SJCRH30 (cell line): ENCODE measurements at places on chromosomes 7 and 10.

DNA sequence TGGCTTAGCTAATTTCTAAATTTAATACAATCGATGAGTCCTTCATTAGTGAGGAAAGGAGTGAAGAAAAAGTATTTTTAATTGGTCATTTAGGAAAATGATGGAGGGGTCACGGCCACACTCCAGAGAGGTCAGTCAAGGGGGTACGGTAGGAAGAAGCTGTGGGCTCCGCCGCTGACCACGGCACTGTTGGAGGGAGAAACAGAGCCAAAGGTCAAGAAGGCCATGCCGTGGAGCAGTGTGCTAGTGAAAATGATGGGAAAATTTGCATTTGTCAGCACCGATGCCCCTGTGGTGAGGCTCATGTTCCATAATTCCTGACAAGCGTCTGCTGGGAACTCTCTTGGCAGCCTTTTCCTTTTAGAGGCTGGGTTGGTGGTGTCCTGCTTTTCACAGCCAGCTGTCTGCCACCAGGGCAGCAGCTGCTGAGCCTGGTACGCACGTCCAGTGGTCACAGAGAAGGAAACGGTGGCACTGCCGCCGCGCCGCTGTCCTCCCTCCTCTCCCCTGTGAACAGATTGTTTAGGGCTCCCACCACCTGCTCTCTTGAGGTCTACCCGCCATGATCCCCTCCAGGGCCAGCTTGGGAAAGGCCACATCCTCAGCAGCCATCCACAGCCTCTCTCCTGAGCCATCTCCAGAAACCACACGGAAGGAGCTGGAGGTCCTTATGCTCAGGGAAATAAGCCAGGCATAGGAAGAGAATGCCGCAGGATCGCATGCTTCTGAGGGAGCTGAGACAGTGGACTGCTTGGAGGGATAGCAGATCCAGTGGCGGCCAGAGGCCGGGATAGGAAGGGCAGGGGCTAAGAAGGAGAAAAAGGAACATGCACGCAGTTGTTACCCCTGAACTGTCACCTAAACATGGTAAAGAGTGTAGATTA is 263.7 kb upstream of the PPP2R2D start:
- DNase-seq: no peak

DNA sequence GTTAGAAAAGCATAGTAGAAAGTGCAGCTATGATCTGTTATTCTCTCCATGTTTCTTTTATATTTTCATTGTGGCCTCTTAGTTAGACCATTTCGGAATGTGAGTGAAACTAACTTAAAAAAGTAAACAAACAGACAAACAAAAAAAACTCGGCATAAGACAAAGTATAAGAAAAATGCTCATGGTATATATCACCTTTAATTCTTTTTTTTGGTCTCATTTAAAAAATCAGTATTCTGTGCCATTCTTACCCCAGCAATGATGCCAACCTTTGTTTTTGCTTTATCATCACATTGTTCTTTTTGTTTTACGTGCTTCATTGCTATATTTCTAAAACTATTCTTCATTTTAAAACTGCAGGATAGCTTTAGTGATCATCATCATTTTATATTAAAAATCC is 2.8 kb upstream of the TMEM229A start:
- DNase-seq: no peak

- peak; percentile 66 for DNase-seq
These were observed 425.1 kb upstream of the NPVF start for GRCh38 chr7:25653384-25653783.

DNA sequence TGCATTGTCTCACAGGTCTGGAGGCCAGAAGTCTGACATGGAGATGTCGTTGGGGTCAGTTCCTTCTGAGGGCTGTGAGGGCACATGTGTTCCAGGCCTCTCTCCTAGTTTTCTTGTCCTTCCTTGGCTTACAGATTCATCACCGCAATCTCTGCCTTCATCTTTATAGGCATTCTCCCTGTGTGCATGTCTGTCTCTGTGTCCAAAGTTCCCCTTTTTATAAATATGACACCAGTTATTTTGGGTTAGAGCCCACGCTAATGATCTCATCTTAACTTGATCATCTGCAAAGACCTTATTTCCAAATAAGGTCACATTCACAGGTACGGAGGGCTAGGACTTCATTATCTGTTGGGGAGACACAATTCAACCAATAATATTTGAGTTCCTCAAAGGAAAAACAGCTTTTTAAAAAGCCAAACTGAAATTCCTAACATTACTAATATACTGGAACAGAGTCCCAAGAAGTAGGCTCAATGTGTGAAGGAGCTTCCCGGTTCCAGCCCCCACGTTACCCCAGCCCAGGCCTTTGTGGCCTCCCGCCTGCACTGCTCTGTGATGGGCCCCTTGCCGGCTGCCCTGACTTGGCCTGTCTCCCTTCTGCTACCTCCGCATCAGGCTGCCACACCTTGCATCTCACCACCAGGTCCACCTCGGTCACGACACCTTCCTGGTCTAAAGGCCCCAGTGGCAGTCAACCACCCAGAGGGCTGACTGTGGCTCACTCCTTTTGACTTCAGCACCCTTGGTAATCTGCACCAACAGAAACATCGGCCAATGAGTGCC is 142.7 kb downstream of the KCNMA1 start:
- DNase-seq: no peak

DNA sequence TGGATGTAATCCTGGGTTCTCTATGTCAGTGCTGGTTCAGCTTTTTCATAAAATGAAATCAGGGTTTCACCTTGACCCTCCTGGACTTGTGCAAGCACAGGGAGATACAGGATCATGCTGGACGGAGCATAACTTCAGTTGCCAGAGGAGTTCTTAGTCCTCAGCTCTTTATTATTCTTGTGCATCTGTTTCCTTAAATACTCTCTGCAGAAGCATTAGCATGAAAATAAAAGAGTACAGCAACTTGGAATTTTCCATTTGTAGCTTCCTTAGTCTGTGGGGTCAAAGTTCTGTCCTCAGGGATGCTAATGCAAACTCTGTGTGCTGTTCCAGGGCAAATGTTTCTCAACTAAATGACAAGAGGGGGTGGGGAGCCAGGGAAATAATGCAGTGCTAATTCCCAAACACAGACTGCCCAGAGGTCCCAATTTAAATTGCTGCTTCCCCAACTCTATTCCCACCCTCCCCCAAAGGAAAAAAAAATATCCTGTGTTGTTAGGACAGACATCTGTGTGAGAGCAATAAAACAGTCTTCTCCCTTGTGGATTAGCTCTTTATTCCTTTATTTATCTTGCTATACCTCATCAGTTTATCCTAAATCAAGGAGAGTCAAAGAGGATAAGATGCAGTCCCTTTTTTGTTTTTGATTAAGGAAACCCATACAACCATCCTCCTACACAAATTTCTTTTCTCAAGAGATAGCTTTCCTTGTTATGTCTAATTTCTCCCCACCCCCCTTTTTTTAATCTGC is 905.0 kb downstream of the LRMDA start:
- DNase-seq: no peak

GRCh38 chr7:123811056-123811455 is 33.9 kb upstream of the HYAL4 start:
- no peak for DNase-seq

- peak; percentile 37 for DNase-seq
These were observed 8.9 kb upstream of the CUBN start for GRCh38 chr10:17138460-17139042.

GRCh38 chr7:127927348-127927696 is 103.9 kb downstream of the LRRC4 start:
- no peak for DNase-seq

- DNase-seq: no peak
These were observed 43.0 kb upstream of the DLX6 start for GRCh38 chr7:96962221-96962885.

GRCh38 chr7:8582728-8583127 is 149.3 kb downstream of the NXPH1 start:
- no peak for DNase-seq

DNA sequence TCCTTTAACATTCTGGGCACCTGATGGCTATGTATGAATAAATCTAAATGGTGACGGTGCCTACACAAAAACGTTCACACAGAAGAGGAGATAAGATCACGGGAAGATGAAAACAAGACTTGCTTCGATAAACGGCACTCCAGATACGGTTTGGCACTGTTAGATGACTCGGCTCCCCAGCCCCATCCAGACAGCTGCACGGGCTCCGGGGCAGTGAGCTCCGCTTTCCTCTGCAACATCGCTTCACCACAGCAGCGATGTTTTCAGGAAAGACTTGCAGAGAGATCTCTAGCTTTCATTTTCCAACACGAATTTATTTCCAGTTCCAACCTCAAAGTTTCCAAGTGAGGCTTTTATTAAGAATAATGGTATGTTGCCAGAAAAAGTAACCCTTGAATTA is 132.1 kb downstream of the KLF6 start:
- DNase-seq: peak; percentile 3

DNA sequence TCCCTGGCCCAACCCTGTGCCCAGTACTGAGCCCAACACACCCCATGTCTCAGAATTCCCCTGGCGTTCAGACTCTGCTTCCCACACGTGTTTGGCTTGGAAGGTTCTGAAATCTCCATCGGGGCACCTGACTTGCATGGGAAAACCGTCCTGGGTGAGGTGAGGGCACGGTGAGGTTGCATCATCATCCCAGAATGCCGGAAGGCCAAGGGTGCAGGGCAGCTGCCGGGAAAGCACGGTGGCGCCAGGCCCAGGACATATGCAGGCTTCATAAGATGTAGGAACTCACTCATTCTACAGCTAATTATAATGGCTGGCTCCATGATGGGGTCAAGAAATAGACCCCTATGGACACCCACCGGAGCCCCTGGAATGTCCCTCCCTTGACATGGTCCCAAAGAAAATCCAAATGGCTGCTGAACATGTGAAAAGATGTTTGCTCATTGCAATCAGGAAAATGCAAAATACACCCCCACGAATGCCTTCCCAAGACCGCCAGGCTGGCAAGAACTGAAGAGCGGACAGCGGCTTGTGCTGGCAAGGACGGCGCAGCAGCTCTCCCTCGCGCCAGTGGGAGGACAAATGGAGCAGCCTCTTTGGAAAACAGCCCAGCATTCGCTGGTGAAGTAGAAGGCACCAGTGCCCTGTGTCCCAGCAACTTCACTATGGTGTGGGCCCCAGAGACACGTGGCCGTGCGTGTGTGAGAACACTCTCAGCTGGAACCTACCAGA is 2.3 kb downstream of the KNDC1 start:
- DNase-seq: no peak

DNA sequence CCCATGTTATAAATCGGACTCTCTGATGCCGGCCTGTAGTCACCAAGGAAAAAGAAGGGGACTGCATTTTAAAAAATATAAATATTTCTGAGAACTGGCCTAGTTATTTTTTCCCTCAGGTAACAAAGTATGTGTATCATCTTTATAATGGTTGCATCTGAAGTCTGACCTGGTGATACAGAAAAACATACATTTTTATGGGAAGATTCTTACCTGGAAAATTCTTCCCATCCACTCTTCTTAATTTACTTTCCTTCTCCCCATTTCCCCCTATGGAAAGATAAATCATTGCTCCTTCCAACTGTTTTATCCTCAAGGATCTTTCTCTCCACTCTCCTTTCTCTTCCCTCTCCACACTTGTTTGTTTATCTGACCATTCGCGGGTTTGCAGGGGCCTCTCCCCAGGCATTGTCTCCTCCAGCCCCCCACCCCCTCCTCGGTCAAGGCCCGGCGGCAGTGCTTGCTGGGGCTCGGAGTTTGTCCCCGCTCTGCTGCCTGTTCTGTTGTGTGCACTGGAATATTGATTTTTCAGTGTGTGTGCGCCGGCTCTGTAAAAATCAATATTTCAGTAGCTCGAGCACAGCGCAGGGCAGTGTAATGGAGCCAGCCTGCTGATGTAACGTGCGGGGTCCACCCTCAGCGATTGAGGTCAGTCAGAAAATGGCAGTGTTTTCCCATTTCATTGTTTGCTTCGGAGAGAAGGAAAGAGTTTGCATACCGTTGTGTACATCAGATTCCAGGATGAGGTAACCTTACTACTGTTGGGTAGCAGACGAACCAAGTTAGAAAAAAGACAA is 199.5 kb upstream of the NFE2L3 start:
- no peak for DNase-seq

GRCh38 chr10:35794703-35795102 is 152.6 kb upstream of the FZD8 start:
- DNase-seq: no peak

DNA sequence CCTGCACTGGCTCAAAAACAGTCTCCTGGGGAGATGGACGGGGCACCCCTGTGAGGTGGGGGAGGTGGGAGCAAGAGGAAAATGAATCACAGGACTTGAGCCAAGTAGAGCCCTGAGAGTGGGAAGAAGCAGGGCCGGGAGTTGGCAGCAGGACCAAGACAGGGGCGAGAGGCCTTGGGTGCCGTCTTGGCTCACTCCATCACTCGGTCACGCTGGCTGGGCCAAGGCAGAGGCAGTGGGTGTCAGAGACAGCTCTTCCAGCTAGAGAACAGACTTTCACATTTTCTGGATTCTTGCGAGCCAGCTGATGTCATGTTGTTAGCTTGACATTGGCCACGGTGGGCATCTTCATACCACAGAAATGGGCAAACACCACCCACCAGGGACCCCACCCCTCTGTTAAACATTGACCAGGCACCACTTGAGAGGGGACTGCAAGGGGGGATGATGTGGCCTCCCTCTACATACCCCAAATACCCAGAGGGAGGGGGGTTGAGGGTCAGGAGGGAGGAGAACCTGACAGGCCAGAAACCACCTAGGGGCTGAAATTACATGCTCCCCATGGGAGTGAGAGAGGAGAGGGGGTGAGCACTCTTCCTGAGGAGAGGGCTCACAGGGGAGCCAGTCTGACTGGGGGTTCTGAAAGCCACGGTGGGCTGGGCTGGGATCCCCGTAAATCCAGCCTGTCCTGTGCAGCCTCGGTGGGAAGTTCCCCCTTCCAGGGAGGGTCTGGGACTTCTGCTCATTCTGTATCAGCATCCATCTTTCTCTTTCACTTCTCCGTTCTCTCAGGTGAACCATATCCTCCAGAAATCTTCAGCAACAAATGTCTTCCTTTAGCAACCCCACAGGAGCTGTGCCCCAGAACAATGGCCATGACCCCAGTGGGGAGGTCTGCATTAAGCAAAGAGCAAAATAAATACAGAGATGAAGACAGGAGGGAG is 19.6 kb downstream of the CAMK2B start:
- peak; percentile 1 for DNase-seq

GRCh38 chr10:102421757-102422512 is 1.3 kb downstream of the FBXL15 start:
- no peak for DNase-seq

DNA sequence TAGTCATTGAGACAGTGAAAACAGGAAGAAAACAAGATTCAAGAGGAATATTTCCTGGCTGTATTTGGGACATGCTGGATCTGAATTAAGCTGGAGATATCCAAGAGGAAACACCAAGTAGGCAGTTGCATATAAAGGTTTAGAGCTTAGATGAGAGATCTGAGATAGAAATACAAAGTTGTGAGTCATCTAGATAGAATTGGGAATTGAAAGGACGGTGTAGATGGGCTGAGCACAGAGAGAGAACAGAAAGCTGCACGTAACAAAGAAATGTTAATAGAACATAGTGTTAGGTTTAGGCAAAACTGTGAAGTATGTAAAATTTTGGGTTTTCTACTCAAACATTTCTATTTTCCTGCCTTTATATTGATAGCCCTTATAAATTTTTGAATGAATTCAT is 218.5 kb upstream of the TMEM196 start:
- DNase-seq: no peak

DNA sequence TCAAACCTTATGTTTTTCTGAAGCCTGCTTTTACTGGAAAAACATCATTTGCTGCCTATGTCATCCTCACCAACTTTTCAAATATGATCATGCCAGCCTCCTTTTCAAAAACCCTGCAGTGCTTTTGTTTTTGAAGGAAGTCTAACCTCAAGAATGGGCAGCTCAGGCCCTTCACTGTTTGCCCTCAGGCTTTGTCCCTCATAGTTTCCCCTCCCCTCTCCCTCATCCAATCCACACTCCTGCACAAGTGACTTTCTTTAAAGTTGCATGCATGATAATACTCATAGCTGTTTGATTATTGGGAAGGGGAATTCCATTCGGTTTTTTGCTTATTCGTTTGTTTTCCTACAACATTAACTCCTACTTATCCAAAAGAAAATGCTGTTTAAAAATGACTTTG is 219.4 kb downstream of the SEMA3E start:
- DNase-seq: peak; percentile 25
